ENCODE measurements at places on chromosomes 5 and 9.

DNA sequence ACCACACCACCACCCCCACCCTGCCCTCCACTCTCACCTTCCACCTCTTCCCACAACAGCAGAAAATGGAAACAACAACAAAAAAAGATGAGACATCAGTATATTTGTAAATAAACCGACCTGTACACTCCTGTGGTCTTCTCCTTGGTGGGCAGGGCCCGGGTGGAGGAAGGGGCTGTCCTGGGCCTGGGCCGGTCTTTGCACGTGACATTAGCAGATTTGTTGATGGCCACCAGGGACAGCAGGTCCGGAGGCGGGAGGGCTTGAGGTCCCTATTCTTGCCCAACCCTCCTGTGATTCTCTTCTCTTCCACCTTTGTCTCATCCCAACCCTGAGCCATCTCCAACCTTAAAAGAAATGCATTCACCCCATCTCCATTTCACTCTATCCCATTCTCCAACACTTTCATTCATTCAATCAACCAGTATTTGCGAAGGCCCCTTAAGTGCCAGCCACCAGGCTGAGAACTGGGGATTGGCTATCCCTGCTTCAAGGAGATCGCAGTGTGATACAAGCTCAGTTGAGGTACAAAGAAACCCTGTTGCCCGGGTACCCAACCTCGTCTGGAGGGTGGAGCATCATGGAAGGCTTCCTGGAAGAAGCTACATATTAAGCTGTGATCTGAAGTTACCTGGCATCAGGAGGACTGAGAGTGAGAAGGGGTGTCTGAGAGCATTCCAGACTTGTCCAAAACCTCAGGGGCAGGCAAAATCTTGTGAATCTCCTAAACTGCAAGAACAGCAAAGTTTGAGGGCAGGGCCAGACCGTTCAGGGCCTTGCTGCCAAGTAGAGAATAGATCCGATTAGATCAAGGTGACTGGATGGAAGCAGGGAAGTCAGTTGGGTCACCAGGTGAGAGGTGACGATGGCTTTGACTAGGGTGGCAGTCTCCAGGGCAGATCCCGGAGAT lies 87.4 kb downstream of the LMX1B start:
- DNase-seq: no peak

GRCh38 chr5:87113861-87114260 lies 153.8 kb upstream of the RASA1 start:
- peak; percentile 51 for DNase-seq

GRCh38 chr9:15834541-15834940 lies 281.7 kb downstream of the CCDC171 start:
- no peak for DNase-seq

DNA sequence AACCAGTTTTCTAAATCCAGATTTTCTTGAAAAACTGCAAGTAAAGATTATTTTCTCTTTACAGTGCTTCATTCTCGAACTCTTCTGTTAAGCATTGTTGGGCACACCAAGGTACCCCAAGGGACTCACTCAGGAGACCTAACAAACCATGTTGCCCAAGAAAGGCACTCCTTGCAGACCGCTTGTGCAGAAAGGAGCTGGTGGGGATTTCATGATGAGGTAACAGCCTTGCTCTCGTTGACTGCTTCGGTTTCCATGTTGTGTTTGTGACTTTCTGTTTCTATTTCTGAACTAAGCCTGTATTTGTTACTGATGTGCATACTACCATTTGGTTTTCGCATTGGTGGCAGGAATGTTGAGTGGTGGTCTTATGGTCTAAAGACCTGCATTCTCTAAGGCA lies 266.6 kb upstream of the DAP start:
- DNase-seq: no peak

- DNase-seq: no peak
Observed at GRCh38 chr5:4191703-4192102, 596.1 kb downstream of the IRX1 start.

DNA sequence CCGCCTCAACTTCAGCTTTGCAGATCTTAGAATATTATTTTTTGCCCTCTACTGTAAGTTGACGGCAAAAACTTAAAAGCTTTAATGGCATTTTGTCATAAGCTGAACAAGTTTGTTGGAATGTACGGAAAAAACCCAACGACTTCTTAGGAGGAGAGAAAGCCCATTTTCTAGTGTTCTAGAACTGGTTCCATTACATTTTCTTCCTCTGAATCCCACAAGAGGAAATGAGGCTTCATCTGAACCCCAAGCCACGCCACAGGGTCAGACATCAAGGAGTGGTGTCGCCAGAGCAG lies 113.7 kb downstream of the LHFPL2 start:
- DNase-seq: no peak

GRCh38 chr9:129606161-129607026 lies 14.5 kb downstream of the C9orf50 start:
- DNase-seq: no peak

DNA sequence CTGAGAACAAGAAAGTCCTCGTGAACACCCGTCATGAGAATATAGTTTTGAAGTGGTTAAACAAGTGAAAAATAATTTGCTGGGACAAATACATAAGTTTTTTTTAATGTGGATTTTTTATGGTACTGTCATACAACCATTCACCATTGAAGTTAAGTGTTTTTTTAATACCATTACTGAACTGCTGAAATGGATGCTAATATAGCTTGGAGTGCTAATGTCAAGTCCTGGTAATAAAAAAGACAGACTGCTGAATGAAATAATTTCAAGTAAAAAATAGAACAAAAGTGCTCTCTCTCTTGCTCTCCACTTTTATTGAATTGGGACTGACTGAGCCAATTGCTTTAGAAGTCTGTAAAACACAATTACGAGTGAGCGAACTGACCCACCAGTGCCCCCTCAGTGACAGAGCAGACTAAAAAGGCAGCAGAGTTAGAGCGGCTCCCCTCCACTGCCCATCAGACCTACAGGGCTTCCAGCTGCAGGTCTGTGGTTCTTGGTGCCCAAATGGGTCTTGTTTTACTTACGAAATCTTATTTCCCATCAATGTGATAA lies 442.5 kb downstream of the BNC2 start:
- no peak for DNase-seq

GRCh38 chr9:81984928-81985327 lies 3.6 kb upstream of the SPATA31D1 start:
- no peak for DNase-seq
